ENCODE measurements at places on chromosomes 12 and 14.
A peak's percentile ranks its signal among the peaks of the same experiment; 100 is the strongest.

DNA sequence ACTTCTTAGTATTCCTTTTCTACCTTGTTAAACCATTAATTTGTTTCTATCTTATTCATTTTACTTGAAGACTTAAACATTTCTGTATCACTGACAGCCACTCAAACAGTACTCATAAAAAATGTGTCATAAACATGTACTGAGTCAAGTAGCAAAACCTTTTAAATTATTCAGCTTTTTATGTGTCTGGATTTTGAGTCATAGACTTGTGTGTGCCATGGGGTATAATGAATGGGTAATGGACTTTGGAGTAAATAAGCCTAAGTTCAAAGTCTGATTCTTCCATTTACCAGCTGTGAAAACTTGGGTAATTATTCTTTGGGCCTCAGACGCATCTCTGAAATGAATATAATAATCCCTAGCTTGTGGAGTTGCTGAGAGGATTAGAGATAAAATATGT lies 199.0 kb downstream of the RAD51B start:
- DNase-seq: no peak

DNA sequence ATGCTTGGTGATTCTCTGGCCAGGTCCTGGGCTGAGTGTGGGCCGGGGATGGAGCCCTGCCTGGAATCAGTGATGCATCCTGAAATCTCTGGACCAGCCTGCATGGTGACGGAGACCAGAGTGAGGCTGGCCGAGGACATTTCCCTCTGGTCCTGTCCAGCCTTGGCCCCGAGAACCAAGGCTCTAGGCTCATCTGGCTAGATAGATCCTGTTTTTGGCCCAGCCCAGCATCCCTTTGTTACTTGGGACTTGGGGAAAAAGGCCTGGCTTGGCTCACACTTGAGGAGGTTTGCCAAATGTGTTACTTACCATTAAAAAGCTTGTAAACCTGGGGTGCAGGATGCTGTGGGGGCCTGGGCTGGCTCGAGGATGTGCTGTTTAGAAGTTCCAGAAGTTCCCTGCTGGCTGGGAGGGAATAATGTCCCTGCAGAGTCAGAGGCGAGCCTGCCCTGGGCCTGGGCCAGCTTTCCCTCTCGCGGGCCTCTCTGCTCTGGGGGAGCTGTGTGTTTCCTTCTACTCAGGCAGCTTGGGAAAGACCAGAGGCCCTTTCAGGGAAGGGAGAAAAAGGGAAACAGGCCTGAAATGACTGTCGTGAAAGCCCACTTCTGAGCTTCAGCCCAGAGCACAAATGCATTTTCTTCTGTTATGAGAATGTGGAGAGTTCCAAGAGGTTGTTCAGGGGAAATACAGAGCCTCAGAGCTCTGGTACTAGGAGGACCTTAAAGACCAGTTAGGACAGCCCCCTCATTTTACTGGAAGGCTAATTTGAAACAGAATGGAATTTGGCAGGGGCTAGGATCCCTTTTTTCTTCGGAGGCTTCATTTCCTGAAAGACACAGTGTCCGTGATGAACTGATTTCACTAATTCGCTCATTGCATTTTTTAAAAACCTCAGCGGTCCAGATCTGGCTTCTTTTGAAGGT lies 47.2 kb upstream of the CTDSP2 start:
- DNase-seq: no peak

- DNase-seq: no peak
Observed at GRCh38 chr14:87805315-87805723, 187.7 kb downstream of the GALC start.

DNA sequence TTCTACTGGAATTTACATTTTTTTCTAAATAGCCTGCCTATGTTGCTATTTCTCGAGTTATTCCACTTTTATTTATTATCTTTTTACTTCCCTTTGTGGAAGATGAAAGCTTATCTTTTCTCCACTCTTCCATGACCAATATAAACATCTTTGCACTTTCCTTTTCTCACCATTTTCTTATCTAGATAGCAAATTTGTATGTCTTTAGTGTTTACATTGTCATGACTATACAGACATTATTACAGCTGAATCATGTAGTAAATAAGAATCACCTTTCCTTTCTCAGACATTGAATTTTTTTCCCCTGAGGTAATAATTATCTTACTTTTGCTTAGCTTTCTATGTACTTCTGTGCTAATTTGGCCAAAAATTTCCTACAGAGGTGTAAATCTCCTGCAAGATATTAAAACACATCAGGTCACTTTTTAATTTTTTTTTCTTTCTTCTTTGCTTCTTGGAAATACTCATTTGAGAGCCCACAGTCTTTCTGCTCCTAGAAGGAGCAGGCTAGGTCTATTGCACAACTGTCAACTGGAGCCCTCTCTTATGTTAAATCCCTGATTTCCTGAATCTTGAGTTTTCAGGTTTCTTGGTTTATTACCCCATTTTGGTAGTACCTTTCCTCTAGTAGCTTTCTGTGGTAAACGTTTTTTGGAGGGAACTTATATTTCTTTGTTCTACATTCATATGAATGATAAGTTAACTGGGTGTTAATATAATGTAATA lies 109.0 kb upstream of the ATP2B1 start:
- no peak for DNase-seq

GRCh38 chr12:104533134-104533533 lies 76.4 kb downstream of the CHST11 start:
- no peak for DNase-seq

DNA sequence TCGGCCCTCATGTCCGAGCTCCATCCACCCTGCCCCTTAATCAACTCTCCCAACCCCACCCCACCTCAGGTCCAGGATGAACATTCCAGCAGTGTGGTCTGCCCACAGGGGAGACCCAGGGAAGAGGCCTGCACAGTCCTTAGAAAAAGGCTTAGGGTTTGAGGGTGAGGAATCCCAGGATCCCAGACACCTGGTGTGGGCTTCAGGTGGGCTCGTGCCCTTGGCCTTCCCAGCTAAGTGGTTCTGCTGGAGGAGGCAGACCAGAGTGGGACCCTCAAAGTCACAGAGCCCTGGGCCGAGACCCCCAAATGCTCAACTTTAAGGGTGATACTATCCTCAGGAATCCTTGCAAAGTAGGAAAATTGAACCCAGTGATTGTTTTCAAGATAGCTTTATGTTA lies 25.4 kb upstream of the PPP2R5C start:
- no peak for DNase-seq

DNA sequence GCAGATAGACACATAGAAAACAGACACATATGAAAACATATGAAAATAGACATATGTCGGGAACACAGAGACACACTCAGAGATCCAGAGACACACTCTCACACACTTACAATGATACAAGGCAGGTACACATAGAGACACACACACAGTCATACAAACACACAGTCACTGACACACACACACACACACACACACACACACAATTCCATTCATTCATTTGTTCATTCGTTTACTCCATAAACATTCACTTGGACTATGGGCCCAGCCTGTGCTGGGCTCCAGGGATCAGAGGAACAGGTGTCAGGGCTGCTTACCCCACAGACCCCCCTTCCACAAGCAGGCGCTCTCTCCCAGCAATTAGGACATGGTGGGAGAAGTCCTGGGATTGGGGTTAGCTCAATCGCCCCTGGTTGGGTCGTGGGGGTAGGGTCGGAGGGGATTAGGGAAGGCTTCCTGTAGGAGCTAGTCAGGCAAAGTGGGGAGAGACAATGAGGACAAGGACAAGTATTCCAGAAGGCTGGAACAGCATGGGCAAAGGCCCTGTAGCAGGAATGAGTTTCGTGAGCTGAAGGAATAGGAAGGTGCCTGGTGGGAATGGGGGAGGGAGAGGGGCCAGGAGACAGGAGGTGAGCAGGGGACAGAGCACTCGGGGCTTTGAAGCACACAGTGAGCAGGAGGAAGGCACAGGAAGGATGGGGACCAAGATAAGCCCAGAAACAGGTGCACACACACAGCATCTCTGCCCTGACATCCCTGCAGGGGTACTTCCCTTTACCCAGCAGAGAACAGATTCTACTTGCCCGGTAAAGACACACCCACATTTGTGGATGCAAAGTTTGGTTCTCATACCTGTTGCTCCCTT lies 6.5 kb downstream of the RASAL1 start:
- DNase-seq: no peak

DNA sequence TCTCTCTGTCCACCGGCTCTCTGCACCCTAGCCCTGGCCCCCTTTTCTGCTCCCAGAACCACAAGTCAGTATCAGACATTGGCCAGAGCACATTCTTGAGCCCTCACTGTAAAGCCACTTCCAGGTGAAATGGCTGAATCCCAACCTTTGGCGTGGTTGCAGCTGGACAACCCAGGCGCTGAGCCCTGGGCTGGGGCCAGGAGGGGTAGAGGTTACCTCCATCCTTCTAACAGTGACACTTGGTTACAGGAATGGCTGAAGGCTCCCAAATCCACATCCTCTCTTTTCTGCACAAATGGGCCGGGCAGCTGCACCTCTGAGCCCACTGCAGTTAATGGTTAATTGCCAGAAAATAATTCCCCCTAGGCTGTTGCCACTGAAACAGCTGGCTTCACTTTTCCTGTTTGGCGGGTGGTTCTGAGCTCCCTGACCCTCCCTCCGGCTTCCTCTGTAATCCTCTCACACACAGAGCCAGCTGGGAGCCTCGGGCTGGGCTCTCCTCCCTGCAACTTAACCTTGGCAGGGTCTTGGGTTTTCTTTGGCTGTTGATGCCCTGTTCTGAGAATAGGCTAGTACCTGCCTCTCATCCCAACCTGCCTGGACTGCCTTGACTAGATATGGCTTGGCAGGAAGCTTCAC lies 44.1 kb downstream of the TSPAN11 start:
- DNase-seq: no peak

DNA sequence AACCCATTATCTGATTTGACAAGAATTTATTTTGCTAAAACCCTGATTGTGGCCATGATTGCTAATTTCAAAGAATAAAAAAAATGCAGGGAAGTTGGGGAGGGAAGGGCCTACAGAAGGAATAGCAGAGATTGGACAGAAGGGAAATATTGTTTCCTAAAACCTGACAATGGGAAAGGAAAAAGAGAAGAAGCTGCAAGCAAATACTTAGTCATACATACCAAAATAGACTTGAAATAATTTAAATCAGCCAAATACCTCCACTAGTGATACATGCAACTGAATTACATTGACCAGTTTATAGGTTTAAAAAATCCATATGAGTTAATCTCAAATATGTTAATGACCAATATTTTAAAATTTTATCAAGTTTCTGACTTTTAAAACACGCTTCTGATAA lies 75.1 kb downstream of the PELI2 start:
- DNase-seq: no peak

DNA sequence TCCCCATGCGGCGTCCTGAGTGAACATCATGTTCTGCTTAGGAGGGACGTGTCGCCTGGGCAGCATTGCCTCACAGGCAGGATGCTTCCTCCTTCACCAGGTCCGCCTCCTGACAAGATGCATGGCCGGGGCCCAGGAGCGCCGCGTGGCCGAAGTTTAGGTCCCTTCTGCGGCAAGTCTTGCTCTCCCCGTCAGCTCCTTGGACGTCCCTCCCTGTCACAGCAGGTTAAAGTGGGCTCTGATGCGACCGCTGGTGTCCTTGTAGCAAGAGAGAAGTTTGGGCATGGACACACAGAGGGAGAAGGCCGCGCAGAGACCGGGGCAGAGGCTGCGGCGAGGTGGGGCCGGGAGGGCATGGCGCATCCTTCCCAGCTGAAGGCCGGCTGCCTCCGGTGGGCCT lies 9.4 kb upstream of the GALNT9 start:
- no peak for DNase-seq

GRCh38 chr12:31316891-31317290 lies 9.1 kb downstream of the SINHCAF start:
- no peak for DNase-seq

DNA sequence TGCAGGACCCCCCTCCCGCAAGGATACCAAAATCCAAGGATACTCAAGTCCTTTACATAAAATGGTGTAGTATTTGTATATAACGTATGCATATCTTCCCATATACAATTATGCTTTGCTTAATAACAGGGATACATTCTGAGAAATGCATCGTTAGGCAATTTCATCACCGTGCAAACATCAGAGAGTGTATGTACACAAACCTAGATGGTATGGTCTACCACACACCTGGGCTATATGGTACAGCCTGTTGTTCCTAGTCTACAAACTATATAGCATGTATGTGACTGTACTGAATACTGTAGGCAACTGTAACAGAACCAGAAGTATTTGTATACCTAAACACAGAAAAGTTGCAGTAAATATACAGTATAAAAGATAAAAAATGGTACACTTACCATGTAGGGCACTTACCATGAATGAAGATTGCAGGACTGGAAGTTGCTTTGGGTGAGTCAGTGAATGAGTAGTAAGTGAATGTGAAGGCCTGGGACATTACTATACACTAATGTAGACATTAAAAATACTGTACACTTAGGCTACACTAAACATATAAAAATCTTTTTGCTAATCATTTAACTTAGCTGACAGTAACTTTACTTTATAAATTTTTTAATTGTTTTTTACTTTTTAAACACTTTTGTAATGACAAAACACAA lies 141.1 kb downstream of the SLC41A2 start:
- DNase-seq: no peak

DNA sequence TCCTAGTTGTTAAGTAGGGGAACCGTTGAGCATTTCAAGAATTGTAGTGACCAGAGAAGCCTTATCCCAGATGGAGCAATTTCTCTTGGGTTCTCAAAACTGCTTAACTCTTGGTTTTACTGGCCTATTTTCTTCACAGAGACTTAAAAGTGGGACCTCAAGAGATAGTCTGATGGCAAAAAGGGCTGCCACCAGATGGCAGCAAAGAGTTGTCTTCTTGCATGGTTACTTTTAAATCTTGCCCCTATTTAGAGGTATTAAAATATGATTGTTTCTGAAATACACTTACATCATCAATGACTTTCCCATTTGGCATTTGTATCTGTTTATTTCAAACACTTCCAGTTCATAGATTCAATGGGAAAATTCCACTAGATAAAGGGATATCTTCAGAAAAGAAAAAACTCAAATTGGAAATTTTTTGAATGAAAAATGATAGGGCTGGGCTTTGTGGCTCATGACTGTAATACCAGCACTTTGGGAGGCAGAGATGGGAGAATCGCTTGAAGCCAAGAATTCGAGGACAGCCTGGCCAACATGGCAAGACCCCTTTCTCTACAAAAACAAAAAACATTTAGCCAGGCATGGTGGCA lies 69.9 kb upstream of the CNTN1 start:
- DNase-seq: no peak

DNA sequence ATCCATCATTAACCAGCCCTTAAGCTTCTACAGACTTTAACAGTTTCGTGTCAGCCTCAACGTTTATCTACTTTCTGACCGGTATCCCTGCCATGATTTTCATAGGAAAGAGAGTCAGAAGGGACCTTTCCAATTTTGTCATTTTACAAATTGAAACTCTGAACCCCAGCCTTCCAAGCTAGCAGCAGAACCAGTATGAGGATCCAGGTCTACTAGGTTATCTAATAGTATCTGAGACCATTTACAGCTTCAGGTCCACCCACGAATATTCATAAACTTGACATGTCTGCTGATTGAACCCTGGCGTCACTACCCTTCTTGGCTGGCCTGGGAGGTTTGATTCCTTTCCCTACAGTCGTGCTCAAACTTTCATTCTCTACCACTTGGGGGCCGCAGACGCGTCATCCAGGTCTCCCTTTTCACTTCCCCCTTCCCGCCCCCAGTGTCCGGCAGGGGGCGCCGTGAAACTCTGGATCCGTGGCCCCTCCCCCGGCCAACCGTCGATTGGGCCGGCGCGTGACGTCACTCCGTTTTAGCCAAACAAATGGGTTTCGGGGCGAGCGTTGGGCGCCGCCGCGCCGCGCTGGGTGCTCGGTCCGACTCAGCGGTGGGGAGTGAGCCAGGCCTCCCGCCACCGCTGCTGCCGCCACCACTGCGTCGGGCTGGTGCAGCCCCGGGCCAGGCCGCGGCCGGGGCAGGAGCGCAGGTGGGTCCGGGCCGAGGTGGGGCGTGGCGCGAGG lies at the start of gene FBXO34:
Gene FBXO34, plus strand, starts transcription at position 590 of the 740 bp plus-strand sequence. CDS start 78,970 bp downstream, outside the sequence.
- peak; percentile 100 for DNase-seq

Data from stimulated activated CD8-positive, alpha-beta memory T cell treated with anti-CD3 and anti-CD28 coated beads, Interleukin-12 subunit alpha, Interleukin-12 subunit beta, amount 100 ng/mL, for 1 hour (primary cell).